ENCODE measurements at places on chromosomes 1 and 21. TPM values are rescaled to one million over a fixed set of nuclear protein-coding genes. Genes with fewer than 3 reads are reported as not detected.

SPATA17 gene
- polyA plus RNA-seq, result 0.81 TPM

DCDC2B gene
- not detected for polyA plus RNA-seq

ATAD3B gene
- polyA plus RNA-seq, result 47.6 TPM

CFHR1 gene
- polyA plus RNA-seq, result 0.23 TPM

GBP1 gene
- 7.4 TPM for polyA plus RNA-seq

KRTAP12-2 gene
- not detected for polyA plus RNA-seq

ZNF695 gene
- polyA plus RNA-seq, result 3.0 TPM

KRTAP27-1 gene
- polyA plus RNA-seq, result not detected

TRIM62 gene
- polyA plus RNA-seq, result 2.5 TPM

- H3K4me1 ChIP-seq, result peaks cover 5% of the 10 kb centered on the region
- H3K36me3 ChIP-seq, result no peaks in the 10 kb centered on the region
- H3K27me3 ChIP-seq, result no peaks in the 10 kb centered on the region
- DNase-seq, result no peak
- no peak overlapping the region for H3K27ac ChIP-seq
- H3K4me3 ChIP-seq, result no peak overlapping the region
Measured at GRCh38 chr1:57376041-57376440, 47.8 kb downstream of the DAB1 start.

DNA sequence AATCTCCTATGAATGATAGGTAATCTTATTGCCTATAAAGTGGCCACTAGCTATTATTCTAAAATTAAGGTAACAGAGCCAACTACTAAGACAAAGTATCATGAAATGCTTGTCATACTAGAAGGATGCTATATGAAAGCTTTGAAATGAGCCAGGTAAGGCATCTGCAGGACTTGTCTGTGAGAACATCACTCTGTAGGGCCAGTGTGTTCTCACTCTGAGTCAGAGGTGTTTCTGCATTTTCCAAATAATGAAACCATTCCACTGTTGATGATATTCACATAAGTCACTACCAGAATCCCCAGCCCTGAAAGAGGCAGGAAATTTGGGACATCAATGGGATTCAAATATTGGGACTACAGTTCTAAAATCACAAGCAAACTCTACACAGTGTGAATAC is 25.8 kb upstream of the GBP5 start:
- no peak for DNase-seq
- no peak overlapping the region for H3K27ac ChIP-seq
- H3K36me3 ChIP-seq, result no peaks in the 10 kb centered on the region

- peaks cover 9% of the 10 kb centered on the region for H3K4me1 ChIP-seq
- H3K27me3 ChIP-seq, result no peaks in the 10 kb centered on the region
- H3K36me3 ChIP-seq, result no peaks in the 10 kb centered on the region
- no peak overlapping the region for H3K4me3 ChIP-seq
- no peak overlapping the region for H3K27ac ChIP-seq
Measured at GRCh38 chr1:38420666-38421065, 374.1 kb upstream of the POU3F1 start.

DNA sequence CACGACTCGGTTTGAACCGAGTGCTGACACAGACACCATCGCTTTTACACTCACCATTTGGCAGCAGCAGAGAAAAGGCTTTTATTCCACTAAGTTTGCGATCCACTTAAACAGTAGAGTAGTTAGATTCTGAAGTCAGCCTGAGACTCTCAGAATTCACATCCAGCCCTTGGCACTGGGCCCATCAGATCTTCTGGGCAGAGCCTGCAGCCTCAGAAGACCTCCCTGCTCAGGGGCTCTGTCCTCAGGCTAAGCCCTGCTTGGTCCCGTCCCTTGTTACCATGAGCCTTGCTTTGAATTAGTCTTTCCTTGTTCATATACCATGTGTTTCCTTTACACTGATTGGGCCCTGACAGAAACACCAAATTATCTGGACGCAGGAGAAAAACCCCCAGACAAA is 41.4 kb upstream of the AJAP1 start:
- peak; percentile 58 for DNase-seq
- H3K4me1 ChIP-seq, result no peaks in the 10 kb centered on the region
- no peaks in the 10 kb centered on the region for H3K27me3 ChIP-seq

- H3K36me3 ChIP-seq, result no peaks in the 10 kb centered on the region
- H3K4me1 ChIP-seq, result 0 out of 2 replicates have a peak, but pooled peaks cover 11% of the 10 kb centered on the region
- H3K27me3 ChIP-seq, result no peaks in the 10 kb centered on the region
- DNase-seq, result no peak
Measured at GRCh38 chr1:234936612-234937389, 191.8 kb downstream of the TOMM20 start.

DNA sequence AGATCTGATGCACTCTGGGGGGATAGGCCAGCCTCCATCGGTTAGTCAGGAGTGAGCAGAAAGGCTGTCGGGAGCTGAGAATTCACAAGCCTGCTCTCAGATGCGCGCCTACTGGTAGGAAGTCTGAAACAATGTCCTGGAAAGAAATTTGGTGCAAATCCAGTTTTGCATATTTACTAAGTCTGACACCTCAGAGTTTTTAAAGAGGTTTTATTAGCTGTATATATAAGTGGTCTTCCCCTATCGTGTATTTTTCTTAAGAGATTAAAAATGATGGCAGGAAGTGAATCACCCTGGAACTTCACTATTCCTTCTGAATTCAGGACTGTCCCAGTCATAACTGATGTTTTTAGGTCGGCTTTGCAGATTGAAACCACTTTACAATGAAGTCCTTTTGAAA is 99.8 kb upstream of the C1orf105 start:
- peak overlapping the region; percentile 97 for H3K27ac ChIP-seq
- H3K27me3 ChIP-seq, result no peaks in the 10 kb centered on the region
- no peaks in the 10 kb centered on the region for H3K36me3 ChIP-seq
- peaks cover 35% of the 10 kb centered on the region for H3K4me1 ChIP-seq

GRCh38 chr1:32159189-32159588 is 20.3 kb upstream of the TXLNA start:
- H3K27me3 ChIP-seq, result no peaks in the 10 kb centered on the region
- no peaks in the 10 kb centered on the region for H3K4me1 ChIP-seq
- H3K27ac ChIP-seq, result no peak overlapping the region
- H3K36me3 ChIP-seq, result peaks cover 85% of the 10 kb centered on the region

DNA sequence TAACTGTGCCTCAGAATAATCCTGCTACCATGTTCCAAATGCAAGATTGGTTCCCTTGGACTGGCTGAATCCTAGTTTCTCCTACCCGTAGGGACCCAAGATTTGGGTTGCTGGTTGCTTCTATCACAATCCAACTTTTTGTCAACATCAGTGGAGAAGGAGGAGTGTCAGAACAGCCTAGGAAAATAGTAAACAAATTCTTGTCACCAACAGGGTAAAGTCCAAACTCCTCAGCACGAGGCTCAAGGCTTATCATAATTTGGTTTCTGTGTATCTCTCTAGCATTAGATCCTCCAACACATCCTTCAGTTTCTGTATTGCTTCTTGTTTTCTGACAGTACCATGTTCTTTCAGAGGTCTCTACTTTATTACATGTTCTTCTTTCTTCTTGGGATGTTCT is 370.2 kb upstream of the DAB1 start:
- H3K27ac ChIP-seq, result no peak overlapping the region
- no peaks in the 10 kb centered on the region for H3K27me3 ChIP-seq
- H3K4me1 ChIP-seq, result no peaks in the 10 kb centered on the region
- DNase-seq, result no peak

DNA sequence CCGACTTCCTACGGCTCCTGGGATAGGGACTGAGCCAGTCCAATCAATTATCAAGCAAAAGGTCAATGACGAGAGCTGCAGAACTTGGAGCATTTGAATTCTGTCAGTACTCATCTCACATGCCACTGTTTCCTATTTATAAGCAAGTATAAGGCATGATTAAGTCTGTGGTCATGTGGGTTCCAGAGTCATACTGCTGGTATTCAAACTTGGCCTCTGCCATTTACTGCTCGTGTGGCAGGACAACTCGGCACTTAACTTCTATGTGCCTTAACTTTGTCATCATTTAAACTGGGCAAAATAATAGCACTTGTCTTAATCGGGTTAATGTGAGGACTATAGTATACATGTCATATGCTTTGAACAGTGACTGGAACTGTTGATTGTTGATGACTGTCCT is 44.9 kb upstream of the TNFSF18 start:
- no peaks in the 10 kb centered on the region for H3K27me3 ChIP-seq
- no peak for DNase-seq
- H3K4me3 ChIP-seq, result no peak overlapping the region
- H3K4me1 ChIP-seq, result no peaks in the 10 kb centered on the region
- H3K36me3 ChIP-seq, result no peaks in the 10 kb centered on the region

DNA sequence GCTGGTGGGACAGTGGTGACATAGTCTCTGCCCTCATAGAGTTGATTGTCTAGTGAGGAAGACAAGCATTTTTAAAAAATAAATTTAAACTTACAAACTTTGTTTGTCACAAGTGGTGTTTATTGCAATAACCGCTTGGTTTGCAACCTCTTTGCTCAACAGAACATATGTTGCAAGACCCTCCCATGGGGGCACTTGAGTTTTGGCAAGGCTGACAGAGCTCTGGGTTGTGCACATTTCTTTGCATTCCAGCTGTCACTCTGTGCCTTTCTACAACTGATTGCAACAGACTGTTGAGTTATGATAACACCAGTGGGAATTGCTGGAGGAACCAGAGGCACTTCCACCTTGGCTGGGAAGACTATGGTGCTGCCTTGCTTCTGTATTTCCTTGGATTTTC is 58.4 kb downstream of the LAMC2 start:
- H3K4me1 ChIP-seq, result no peaks in the 10 kb centered on the region
- 0 out of 2 replicates have a peak, but pooled peaks cover 4% of the 10 kb centered on the region for H3K27me3 ChIP-seq
- no peak for DNase-seq
- no peak overlapping the region for H3K4me3 ChIP-seq

DNA sequence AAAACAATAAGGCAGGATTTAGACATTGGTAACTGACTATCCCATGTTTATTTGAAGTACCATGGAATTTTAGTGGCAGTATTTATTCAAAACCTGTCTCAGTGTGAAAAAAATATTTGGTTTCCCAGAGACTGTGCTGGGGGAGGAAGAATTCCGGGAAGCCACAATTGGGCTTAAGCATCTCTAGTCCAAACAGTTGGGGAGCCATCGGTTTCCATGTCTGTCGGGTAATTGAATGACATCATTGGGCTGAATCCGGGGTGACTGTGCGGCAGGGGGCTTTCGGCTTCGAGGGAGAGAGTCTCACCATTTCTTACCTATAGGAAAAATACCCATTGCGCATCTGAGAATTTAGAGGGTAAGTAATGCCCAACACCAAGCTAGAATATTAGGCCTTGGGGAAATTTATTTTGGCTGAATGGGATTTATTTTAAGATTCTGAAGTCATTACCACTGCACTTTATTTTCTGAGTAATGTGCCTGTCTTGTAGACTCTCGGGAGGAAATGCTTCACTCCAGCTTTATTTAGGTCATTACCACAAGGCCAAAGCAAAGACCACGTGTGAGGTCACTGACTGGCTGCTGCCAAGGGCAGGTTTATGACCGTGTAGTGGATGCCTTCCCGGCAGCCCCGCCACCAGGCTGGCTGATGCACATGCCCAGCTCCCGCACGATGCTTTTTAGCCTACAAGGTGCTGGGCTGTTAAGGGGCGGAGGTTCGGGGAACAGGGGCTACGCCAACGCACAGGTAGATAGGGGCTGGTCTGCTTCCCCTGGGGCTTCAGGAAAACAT is 23.1 kb upstream of the UMODL1 start:
- 0 out of 2 replicates have a peak, but pooled peaks cover 1% of the 10 kb centered on the region for H3K27me3 ChIP-seq
- H3K27ac ChIP-seq, result no peak overlapping the region
- H3K4me3 ChIP-seq, result no peak overlapping the region

- no peaks in the 10 kb centered on the region for H3K27me3 ChIP-seq
- no peak overlapping the region for H3K4me3 ChIP-seq
- H3K36me3 ChIP-seq, result no peaks in the 10 kb centered on the region
- no peak overlapping the region for H3K27ac ChIP-seq
- no peak for DNase-seq
Measured at GRCh38 chr1:119816407-119816806, 5.1 kb upstream of the REG4 start.

DNA sequence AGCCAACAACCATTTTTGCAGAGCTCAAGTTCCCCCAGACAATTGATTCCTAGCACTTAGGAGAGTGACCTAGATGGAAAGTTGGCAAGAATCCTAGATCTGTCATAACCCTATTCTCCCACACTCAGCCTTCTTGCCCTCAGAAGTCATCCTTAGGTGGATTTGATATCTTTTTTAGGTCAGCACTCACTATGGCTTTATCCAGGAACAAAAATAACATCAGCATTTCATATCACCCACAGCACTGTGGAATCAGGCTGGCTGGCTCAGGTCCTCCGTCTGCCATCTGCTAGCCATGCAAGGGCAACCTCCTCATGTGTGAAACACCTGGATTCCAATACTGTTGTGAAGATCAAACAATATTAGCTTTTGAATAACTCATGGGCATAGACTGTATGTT is 6.0 kb downstream of the DPT start:
- no peaks in the 10 kb centered on the region for H3K36me3 ChIP-seq
- H3K4me1 ChIP-seq, result no peaks in the 10 kb centered on the region

DNA sequence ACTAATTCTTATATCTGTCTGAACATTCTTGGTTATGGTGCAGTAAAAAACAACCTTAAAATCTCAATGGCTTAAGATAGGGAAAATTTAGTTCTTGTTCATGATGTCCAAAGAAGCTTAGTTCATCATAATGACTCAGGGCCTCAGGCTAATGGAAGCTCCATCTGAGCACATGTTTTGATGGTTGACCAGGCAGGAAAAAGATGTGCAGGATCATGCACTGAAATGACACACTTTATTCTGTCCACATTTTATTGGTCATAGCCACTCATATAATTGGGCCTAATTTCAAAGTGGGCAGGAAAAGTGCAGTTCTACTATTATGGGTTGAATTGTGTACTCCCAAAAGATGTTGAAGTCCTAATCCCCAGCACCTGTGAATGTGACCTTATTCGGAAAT is 198.2 kb downstream of the CENPF start:
- H3K27me3 ChIP-seq, result no peaks in the 10 kb centered on the region
- DNase-seq, result no peak
- H3K4me3 ChIP-seq, result no peak overlapping the region
- H3K27ac ChIP-seq, result no peak overlapping the region
- no peaks in the 10 kb centered on the region for H3K36me3 ChIP-seq

- peaks cover 12% of the 10 kb centered on the region for H3K36me3 ChIP-seq
- no peaks in the 10 kb centered on the region for H3K27me3 ChIP-seq
- DNase-seq, result no peak
- no peak overlapping the region for H3K4me3 ChIP-seq
- H3K4me1 ChIP-seq, result peaks cover 13% of the 10 kb centered on the region
- no peak overlapping the region for H3K27ac ChIP-seq
Measured at GRCh38 chr1:67811781-67812180, 21.5 kb downstream of the GNG12 start.

GRCh38 chr1:207789792-207790787 is 38.2 kb downstream of the CD46 start:
- no peak overlapping the region for H3K4me3 ChIP-seq
- peak overlapping the region; percentile 1 for H3K27ac ChIP-seq
- peaks cover 37% of the 10 kb centered on the region for H3K36me3 ChIP-seq
- H3K4me1 ChIP-seq, result peaks cover 7% of the 10 kb centered on the region
